ENCODE measurements at places on chromosomes 16 and 17.

- DNase-seq, result no peak
Observed at GRCh38 chr17:77325577-77326075, 184.9 kb downstream of the SEC14L1 start.

DNA sequence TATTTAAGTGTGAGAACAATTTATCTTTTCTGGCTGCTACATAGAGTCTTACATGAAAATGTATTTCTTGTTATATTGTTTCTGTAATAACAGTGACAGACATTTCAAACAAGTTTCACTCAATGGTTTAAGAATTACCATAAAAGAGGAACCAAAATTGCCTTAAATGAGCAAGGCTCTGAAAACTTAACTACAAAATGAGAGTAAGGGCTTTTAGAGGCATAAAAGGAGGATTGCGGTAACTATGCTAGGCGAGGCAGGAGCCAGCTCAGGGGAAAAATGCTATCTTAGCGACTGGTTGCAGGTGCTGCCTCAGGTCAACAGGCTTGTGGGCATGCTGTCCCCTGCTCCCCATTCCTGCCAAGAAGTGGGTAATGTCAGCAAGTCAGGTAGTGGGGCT, 81.7 kb upstream of the MSI2 start:
- DNase-seq, result no peak

DNA sequence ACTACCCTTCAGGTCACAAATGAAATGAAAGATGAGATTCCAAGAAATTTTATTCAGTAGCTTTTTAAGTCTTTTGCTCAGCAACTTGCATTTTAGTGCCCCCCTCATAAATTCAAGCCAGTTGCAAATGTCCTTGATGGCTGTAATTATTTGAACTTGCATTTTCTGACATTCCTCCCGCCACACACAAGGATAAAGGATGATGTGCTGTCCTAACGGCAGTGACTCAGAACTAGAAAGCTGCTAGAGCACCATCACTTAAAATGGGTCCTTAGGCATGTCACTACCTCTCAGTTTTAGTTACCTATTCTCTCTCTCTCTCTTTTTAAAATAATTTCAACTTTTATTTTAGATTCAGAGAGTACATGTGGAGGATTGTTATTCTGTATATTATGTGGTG, 306.7 kb downstream of the CNTNAP4 start:
- DNase-seq, result no peak

DNA sequence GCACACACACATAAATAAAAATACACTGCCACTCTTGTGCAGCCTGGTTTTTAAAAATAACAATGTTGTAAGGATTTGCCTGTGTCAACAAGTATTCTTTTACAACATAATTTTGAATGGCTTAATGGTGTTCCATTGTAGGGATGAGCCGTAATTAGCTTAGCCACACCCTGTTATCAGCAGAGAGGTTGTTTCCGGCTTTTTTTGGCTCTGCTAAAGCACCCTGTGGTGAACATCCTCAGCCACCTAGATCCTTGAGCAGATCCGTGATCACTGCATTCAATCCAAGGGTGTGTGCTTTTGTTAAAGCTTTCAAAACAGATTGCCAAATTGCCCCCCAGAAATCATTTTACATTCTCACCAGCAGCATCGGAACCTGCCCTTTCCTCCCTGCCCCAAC, 7.0 kb downstream of the KATNB1 start:
- no peak for DNase-seq

DNA sequence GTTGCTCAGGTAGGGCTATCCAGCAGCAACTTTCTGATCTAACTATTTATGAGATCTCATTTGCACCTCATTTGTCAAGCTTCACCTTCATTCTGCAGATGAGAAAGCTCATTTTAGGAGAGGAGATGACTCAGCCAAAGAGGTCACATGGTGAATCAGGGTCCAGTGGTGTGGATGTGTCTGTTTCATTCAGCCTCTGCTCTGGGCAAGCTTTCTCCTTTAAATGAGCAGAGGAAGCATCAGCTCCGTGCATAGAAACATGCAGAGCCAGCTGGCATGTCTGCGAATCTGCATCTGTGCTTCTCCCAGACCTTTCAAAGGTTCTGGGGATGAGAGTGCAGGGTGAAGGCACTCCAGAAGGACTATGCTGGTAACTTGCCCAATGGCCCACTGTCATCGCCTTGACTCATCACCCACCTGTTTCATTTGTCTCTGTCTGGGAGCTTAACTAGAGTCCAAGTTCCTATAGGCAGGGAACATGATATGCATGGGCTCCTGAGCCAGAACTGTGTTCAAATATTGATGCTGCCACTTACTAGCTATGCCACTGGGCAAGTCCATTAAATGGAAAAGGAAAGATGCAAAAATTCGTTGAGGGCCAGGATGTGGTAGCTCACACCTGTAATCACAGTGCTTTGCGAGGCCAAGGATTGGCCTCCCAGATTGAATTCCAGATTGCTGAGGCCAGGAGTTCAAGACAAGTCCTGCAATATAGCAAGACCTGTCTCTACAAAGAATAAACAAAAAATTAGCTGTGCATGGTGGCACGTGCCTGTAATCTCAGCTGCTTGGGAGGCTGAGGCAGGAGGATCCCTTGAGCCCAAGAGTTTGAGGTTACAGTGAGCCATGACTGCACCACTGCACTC, 67.1 kb upstream of the NLK start:
- DNase-seq, result no peak

- no peak for DNase-seq
Observed at GRCh38 chr17:6430769-6431168, 4.2 kb downstream of the AIPL1 start.

DNA sequence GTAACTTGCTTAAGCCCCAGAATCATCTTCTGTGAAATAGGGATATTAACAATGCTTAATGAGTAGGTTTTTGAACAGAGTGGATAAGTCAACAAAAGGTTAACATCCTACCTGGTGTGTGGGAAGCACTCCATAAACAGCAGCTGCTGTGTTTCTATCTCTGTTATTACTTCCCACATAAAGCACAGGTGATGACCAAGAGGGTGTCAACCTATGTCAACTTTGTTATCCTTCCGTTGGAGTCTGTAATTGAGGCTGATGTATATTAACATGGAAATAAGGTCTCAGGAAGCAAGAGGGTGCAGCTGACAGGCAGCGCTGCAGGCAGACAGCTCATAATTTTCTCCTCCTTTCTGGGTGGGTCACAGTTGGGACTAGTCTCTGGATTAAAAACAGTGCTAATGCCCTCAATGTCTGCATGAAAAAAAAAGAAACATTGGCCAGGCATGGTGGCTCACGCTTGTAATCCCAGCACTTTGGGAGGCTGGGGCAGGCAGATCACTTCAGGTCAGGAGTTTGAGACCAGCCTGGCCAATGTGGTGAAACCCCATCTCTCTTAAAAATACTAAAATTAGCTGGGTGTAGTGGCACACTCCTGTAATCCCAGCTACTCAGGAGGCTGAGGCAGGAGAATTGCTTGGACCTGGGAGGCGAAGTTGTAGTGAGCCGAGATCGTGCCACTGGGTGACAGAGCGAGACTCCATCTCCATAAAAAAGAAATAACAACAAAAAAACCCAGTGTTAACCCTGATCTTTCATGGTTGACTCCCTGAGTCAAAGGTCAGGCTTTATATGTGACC, 269.6 kb downstream of the SNX29 start:
- DNase-seq, result no peak

GRCh38 chr16:88650749-88651275, at the start of gene CYBA:
Gene CYBA, minus strand, starts transcription at chr16:88651053. Its CDS starts 40 bp downstream, at chr16:88651013.
- DNase-seq, result no peak

Data from hematopoietic multipotent progenitor cell treated with erythropoietin and hydrocortisone succinate and interleukin-3 and kit ligand, for 15 days (in vitro differentiated cells).